Astrocyte of the spinal cord (primary cell): ENCODE measurements at places on chromosomes 12 and 14.

GRCh38 chr12:47145188-47145587 lies 65.4 kb upstream of the AMIGO2 start:
- no peak for DNase-seq

DNA sequence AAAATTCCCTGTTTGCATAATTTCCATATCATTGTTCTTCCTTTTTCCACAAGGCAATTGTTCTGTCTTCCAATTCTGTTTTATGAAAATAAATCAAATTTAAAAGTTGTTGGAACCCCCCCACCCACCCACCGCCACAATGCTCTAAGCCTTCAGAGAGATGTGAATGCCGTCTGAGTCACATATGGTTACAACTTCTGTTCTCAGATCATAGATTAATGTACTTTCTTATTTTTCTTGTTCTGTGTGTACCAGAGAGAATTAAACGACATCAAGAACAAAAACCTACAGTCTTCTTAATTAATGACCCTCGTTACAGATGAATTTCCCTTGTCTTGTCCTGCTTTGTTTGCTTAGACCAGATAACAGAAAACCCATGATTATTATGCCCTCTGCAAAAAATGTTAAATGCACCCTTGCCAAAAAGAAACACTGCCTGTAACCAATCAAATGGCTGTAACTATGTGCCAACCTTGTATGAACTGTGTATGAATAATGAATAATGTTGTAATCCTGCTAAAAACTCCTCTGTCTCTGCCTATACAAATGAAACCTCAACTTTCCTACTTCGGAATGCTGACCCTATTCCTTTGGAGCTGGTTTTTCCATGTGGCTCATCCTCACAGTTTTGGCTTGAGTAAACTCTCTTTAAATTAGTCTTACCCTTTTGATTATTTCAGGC lies 14.0 kb downstream of the OR6S1 start:
- DNase-seq, result no peak

DNA sequence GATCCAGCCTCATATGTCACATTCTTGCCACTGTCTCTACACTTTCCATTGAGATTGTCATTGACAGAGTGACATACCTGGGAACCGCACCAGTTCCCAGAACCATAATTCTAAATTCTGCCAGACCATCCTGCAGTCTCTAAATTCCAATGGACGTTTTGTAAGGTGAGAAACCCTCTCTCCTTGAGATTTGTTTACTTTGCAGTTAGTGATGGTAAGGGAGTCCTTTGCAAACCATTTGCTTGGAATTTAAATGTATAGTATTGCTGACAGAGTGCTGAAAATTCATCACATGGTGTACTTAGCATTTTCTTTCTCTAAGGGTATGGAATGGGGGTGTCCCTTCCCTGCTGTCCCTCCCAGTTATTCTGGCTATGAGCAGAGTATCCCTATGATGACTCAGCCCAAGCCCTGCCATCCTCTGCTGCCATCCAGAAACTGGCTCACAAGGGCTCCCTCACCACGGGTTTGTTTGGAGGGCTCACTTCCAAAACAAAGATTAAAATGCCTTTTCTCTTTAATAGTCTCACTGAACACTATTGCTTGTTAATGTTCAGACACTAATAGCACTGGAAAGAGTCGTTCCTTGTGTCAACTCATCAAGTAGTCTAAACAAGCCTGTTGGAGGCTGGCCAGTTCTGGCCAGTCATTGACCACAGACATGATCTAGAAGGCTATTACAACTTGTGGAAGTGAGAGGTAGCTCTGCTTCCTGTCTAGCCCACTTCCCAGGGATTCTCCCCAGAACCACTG lies 129.0 kb upstream of the HMGA2 start:
- DNase-seq, result peak; percentile 99

DNA sequence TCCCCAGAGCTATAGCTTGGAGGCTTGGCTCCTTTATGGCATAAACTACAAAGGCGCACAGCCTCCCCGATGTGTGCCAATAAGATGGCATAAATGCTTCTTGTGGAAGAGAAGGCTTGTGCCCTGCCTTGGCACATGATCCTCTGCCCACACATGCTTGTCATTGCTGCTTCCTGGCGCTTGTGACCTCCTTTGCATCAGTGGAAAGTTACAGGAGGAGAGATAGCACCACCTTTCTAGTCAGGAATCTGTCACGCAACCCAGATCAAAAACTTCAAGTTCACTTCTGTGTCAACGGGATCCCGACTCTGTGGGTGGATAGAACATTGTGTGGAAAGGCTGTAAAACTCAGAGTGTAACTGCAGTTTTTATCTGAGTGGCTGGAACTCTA lies 183.8 kb upstream of the HIF1A start:
- DNase-seq, result no peak

DNA sequence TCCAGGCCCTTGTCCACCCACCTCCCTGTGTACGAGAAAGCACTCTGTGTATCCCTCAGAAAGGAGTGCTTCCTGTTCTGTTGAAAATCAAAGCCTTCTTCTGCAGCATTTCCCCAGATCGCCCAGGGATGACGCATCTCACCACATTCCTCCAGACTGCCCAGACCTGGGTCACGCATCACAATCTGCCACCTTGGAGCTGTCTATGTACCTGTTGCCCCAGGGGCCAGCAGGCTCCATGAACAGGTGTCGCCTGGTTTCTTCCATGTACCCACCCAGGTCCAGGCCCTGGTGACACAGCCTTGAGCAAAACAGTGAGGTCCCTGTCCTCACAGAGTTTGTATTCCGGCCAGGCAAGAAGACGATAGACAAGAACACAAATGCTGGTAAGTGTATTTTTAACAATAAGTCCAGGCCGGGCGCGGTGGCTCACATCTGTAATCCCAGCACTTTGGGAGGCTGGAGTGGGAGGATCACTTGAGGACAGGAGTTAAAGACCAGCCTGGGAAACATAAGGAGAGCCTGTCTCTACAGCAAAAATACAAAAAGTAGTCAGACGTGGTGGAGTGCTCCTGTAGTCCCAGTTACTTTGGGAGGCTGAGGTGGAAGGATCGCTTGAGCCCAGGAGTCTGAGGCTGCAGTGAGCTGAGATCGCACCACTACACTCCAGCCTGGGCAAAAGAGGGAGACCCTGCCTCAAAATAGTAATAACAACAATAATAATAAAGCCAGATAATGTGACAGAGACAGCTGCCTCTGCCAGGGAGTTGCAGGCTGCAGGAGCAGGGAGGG lies 6.8 kb upstream of the PPP1R13B start:
- DNase-seq, result no peak

GRCh38 chr14:72663956-72664650 lies 229.8 kb downstream of the DPF3 start:
- no peak for DNase-seq

DNA sequence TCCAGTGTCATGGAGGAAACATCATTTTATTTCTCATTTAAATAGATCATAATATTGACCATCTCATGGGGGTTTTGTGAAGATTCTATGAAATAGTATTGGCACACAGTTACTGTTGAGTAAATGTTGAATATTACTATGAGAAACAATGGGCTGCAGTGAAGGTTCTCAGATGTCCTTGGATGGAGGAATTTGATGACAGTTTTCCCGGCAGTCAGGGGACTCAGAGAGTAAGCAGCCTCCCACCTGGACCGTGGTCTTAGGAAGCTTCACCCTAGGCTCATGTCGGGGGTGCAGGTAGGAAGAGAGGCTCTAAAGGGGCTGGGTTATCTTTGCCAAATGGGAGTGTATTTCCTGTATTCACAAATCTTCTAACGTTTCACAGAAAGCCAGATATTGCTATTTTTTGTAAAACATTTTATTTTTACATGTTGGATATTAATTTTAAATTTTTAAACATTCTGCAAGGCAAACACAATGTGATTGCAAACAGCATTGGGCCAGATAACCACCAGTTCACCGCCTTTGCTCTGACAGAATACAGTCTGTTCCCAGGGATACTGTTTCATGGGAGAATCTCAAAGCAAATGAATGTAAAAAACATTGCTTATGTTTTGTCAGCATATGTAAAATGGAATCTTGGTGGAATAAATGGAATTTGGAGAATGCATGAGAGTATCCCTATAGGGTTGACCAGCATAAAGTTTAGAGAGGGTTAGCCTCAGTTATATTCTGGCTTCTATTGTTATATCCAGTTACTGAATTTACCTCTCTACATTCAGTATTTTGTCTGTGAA lies 380.8 kb upstream of the TMEM132C start:
- DNase-seq, result no peak

DNA sequence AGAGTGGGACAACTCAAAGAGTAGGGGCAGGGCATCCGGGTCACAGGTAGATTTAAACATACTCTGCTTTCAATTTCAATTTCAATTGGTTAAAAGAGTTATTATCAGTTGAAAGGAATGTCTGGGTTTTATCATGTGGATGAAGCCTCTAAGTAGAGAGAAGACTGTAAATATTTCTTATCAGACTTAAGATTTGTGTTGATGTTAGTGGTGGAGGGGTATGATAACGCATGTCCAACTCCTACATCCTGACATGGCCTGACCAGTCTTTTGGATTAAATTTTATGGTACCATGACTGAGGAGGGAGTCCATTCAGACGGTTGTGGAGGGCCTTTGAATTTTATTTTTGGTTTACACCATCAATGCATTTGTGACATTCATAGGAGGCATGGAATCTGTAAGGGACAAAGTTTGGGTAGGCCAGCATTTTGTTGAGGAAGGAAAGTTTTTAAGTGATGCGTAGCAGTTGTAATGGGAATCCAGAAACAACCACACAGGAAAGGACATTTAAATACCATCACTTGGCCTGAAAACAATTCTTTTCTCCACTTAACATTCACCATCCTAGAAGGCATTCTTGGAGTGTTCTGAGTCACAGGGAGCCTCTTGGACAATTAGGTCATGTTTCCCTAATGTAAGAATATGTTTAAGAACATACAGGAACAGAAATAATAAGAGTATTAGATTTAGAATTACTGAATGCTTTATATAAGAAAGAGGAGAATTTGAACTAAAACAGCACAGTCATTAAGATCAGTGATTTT lies 371.9 kb downstream of the ATP23 start:
- peak; percentile 89 for DNase-seq

- DNase-seq, result no peak
These were observed 22.6 kb downstream of the ACADS start for GRCh38 chr12:120748242-120748641.

- DNase-seq, result no peak
These were observed 107.6 kb downstream of the GTF2A1 start for GRCh38 chr14:81113176-81113575.

- no peak for DNase-seq
These were observed 10.2 kb upstream of the SH2B3 start for GRCh38 chr12:111395336-111396187.

DNA sequence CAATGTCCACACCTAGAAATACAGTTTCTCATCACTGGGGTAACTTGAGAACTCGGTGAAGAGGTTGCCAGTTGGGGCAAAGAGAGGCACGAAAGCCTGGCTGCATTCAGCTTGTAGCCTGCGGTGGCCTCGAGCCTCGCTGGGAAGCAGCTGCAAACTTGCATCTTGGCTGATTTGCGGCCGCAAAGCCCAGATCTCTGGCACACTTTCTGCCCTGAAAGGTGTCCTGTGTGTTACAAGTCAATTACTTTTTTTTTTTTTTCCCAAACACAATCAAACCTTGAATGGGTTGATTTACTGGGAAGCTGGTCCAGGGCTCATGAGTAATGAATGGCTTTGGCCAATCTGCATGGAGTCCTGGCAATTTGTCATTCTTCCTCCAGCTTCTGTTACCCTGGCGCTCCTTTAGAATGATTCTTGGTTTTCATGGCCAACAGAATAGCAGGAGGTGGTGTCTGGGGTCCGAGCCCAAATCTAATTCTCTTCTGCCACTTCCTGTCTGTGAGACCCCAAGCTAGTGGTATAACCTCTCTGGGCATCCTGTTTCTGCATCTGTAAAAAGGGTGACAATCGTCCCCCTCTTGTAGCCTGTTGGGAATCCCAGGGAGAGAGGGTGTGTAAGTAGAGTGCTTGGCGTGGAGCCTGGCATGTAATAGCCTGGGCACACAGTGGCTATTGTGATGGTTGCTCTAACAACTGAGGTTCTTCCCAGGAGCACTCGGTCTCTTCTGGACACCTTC lies 6.7 kb downstream of the BCL7A start:
- peak; percentile 33 for DNase-seq

- no peak for DNase-seq
These were observed 43.6 kb downstream of the RFLNA start for GRCh38 chr12:124338448-124338847.

- DNase-seq, result peak; percentile 99
These were observed 8.9 kb downstream of the BICD1 start for GRCh38 chr12:32115404-32116104.

DNA sequence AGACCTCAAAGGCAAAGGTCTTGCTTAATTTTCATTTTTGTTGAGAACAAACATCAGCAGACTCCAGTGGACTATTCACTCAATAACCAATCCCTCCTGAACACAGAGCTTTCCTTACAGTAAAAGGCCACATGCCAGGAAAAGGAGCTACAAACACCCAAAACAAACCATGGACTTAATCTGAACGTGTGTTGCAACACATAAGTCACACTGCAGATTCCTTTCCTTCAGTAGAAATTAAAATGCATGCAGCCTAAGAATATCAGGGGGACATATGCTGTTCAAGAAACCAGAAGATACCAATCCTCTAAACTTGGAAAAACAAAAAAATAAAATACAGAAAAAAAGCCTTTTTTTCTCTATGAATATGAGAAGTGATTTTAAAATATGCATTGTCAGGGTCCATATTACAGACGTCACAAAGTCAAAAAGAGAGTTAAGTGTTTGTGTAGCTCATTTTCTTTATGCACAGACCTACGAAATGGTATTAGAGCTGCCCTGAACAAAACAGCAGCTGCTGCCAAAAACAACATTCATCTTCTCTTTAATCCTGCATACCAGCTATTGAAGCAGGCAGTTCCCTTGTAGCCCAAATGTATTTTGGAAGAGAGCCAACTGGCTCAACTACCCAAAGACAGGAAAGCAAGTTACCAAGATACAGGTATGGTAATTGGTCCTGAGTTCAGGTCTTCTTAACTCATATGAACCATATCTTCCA lies 26.2 kb downstream of the KITLG start:
- DNase-seq, result peak; percentile 82

DNA sequence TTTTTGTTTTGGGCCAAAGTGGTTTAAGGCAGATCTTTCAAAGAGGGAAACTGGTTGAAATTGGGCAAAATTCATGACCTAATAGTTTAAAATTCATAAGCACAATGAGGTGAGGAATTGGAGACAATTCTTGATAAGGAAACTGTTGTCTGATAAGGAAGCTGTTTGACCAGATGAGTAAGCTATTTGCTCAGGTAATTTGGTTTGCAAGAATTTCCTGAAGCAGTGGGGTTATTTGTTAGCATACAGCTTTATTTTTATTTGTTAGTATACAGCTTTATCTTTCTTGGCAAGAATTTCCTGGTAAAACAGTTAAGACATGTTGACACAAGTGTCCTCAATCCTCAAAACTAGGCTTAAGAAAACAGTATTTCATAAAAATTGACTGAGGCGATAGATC lies 559.0 kb downstream of the GALC start:
- no peak for DNase-seq

DNA sequence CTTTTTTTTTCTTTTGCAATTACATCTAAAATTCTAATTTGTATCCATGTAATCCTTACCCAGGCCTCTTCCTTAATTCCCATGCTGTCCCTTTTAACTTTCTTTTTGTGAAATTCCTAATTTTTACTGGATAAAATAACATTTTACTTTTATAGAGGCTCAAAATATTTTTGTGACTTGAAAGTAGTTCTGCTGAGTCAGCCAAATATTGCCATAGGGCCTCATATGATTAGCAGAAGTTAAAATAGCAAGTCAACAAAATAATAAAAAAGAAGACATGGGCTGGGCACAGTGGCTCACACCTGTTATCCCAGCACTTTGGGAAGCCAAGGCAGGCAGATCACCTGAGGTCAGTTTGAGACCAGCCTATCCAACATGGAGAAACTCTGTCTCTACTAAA lies 2.0 kb downstream of the C3AR1 start:
- DNase-seq, result no peak

- DNase-seq, result no peak
These were observed 378.8 kb downstream of the ALG10 start for GRCh38 chr12:34400986-34401658.
